ENCODE measurements at places on chromosomes 7 and 10. TPM values are rescaled to one million over a fixed set of nuclear protein-coding genes. Genes with fewer than 3 reads are reported as not detected.

Gene CNPY4
- total RNA-seq = 25.0 TPM

Gene ABCB4
- not detected for total RNA-seq

Gene ZNF485
- 5.0 TPM for total RNA-seq

Gene VSIR
- total RNA-seq = 82.9 TPM

Gene PON1
- total RNA-seq = not detected

Gene RPP30
- 41.9 TPM for total RNA-seq

Gene MXI1
- 27.4 TPM for total RNA-seq

Gene PNLIPRP2
- total RNA-seq = not detected

Gene DBNL
- 49.1 TPM for total RNA-seq

Gene EBLN1
- total RNA-seq = not detected

Gene VWC2
- not detected for total RNA-seq

Gene NUTM2D
- 2.0 TPM for total RNA-seq

Gene RPEL1
- 0.12 TPM for total RNA-seq

Gene VAX1
- total RNA-seq = not detected

Gene PRR15
- 112 TPM for total RNA-seq

Gene LBX1
- total RNA-seq = under 0.01 TPM

Gene CPA2
- total RNA-seq = not detected

Gene MICU1
- total RNA-seq = 37.2 TPM

Gene NEUROG3
- total RNA-seq = not detected

Gene ENTPD7
- total RNA-seq = 8.3 TPM

Gene ATP5F1C
- total RNA-seq = 212 TPM

Gene ANKRD30A
- not detected for total RNA-seq

Gene ERVW-1
- not detected for total RNA-seq

Gene FZD8
- 11.7 TPM for total RNA-seq

Gene GFRA1
- 1.6 TPM for total RNA-seq

Gene VPS26A
- 19.9 TPM for total RNA-seq

Gene RASSF4
- total RNA-seq = 4.0 TPM

Gene EPHA1
- not detected for total RNA-seq

Gene GIMAP6
- total RNA-seq = not detected

Gene SMO
- 18.9 TPM for total RNA-seq

Gene GPR22
- not detected for total RNA-seq

Gene CAMK2B
- total RNA-seq = 0.58 TPM

Gene NEURL1
- total RNA-seq = under 0.01 TPM

Gene LAMB4
- under 0.01 TPM for total RNA-seq

Gene NYAP1
- total RNA-seq = 3.4 TPM

Gene TMEM225B
- total RNA-seq = 4.2 TPM

Gene HTR7
- 0.35 TPM for total RNA-seq

Gene GATA3
- total RNA-seq = 0.35 TPM

Gene ZNF394
- total RNA-seq = 17.6 TPM

Gene CDH23
- total RNA-seq = under 0.01 TPM

Gene LIPJ
- total RNA-seq = not detected

Gene GTPBP4
- total RNA-seq = 19.6 TPM

Gene SLC13A1
- not detected for total RNA-seq

Gene RBP4
- total RNA-seq = 1.2 TPM

Gene MLXIPL
- 0.34 TPM for total RNA-seq

Gene CYP3A4
- not detected for total RNA-seq

Gene HBP1
- total RNA-seq = 77.3 TPM

Gene AKR1C4
- not detected for total RNA-seq

Gene SLC25A13
- total RNA-seq = 10.3 TPM

Gene ARHGAP22
- total RNA-seq = 6.0 TPM

Gene GCK
- 1.9 TPM for total RNA-seq

Gene CDK14
- 26.5 TPM for total RNA-seq

All from pericardium fibroblast (primary cell).